ENCODE measurements at places on chromosomes 2 and 18.

DNA sequence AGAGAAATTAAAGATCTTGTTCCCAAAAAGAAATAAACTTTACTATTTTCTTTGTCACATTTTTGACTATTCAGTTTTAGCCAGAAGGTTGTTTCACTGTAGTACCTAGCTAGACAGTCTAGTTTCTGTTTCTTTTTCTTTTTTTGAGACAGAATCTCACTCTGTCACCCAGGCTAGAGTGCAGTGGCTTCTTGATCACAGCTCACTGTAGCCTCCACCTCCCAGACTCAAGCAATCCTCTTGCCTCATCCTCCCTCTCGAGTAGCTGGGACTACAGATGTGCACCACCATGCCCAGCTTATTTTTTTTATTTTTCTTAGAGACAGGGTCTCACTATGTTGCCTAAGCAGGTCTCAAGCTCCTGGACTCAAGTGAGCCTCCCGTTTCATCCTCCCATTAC lies 2.2 kb downstream of the RBM45 start:
- no peak for DNase-seq

DNA sequence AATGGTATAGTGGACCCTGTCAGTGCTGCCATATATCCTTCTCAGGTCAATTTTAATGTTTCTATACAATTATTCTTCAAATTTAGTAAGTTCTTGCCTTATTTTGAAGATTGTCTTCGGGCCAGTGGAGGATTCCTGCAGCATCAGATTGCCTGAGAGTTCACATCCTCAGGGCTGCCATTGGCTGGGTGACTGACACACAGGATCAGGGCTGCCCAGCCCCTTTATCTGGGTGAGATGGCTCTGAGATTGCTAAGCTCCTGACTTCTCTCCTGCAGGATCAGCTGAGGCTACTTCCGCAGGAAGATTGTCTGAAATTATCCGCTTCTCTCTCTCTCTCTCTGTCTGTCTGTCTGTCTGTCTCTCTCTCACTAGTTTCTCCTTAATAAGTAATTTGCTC lies 567.4 kb downstream of the TSN start:
- no peak for DNase-seq

DNA sequence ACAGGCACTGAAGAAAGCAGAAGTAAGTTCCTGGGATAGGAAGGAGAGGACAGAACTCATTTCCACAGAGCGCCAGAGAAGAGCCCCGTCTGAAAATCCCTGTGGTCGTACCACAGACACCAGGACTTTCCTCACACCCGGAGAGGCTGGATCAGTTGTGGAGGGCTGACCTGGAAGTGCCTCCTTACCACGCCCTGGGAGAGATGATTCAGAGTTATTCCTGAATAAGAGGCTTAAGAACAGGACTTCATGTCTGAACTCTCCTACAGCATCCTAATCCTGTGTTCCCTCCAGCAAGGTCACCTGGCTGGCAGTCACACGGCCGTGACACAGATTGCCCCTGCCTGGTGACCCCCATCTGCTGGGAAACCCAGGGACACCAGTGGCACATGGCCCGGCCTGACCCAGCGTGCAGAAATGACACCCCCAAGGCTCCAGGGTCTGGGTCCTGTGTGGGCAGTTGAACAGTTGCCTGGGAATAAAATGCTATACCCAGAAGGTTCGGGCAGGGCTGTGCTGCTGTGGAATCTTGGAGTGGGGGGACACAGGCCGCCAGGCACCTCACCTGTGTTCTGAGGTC lies 105.9 kb downstream of the PXDN start:
- no peak for DNase-seq

- DNase-seq = no peak
Measured at GRCh38 chr18:27749194-27749593, 427.7 kb downstream of the CDH2 start.

- DNase-seq = no peak
Measured at GRCh38 chr18:48165111-48165866, 234.8 kb upstream of the SMAD2 start.

GRCh38 chr2:123895651-123896050 lies 129.4 kb upstream of the CNTNAP5 start:
- DNase-seq = no peak

DNA sequence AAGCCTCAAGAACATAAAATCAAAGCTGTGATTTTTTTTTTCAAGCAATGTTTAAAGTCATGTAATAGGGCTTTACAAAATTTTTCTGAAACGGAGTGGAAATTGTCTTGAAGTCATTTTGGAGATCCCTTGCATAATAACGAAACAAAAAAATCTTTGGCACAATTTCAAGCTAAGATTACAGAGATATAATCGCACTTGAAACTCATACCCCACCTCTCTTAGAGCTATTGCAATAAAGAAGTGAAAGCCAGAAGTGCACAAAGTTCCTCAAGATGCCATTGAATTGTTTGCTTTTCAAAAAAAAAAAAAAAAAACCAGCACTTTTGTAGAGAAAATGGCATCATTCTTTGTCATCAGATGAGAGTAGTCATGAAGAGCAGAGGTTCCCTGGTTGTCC lies 152.3 kb downstream of the PAX3 start:
- no peak for DNase-seq

DNA sequence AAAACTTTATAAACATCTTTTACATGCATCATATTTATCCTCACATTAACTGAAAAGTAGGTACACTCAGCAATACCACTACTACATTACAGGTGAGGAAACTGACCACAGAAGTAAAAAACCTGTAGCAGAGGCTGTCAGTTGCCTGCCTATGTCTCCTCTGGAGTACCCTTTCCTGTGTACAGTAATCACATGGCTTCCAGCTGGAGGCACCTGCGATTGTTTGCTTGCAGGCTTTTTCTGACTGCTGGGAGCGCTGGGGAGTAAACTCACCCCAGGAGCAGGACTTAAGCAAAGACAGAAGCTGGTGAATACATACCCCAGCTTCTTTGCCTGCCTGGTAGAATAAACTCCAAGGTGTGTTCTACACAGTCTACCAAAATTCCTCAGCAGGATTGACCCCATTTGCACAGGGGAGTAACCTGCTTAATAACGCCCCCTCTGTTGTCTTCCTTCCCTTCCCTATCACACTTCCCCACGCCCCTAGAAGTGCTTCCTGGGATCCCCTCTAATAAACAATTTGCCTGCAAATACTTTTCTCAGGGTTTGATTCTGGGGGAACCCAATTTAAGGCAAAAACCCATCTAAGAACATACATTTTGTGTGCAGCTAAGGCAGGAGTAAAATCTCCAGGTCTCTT lies 138.9 kb downstream of the PTH2R start:
- DNase-seq = no peak

DNA sequence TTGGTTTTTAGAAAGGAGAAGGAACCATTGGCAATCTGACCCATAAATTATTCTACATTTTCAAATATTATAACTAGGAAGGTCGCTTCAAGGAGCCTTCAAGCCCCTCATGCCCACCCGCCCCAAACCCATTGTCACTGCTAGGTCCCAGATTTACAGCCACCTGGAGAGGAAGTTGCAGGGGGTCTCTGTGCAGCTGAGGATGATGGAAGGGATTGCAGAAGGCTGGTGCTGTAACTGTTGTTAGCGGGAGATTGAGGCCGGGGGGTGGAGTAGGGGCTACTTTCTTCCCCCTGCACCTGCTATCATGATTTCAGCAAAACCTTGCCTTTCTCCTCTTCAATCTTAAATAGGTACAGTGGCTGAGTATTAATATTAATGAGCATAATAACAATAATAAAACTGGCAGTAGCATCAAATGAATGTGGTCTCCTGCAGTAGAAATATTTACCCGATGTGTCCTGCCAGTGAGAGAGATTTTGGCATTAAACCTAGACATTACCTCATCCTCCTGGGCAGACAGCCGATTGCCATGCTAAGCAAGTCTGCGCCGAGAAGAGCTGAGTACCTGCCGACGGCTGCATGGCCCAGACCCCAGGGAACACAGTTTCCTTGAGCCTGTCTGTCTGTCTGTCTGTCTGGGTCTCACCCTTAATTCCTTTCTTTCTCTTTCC lies 225.4 kb downstream of the FAM210A start:
- no peak for DNase-seq

GRCh38 chr2:3269425-3270094 lies 108.1 kb downstream of the EIPR1 start:
- DNase-seq = no peak

- DNase-seq = no peak
Measured at GRCh38 chr2:176101216-176101830, 1.7 kb downstream of the HOXD12 start.

GRCh38 chr2:236747426-236747825 lies 177.8 kb downstream of the ACKR3 start:
- no peak for DNase-seq

DNA sequence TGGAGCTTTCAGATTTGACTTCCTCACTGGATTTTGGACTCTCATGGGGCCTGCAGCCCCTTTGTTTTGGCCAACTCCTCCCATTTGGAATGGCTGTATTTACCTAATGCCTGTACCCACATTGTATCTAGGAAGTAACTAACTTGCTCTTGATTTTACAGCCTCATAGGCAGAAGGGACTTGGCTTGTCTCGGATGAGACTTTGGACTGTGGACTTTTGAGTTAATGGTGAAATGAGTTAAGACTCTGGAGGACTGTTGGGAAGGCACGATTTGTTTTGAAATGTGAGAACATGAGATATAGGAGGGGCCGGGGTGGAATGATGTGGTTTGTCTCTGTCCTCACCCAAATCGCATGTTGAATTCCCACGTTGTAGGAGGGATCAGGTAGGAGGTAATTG lies 233.4 kb upstream of the GALNT5 start:
- no peak for DNase-seq

- no peak for DNase-seq
Measured at GRCh38 chr18:55239740-55240139, 280.5 kb upstream of the CCDC68 start.

- DNase-seq = no peak
Measured at GRCh38 chr2:187299122-187299906, 148.7 kb downstream of the CALCRL start.

DNA sequence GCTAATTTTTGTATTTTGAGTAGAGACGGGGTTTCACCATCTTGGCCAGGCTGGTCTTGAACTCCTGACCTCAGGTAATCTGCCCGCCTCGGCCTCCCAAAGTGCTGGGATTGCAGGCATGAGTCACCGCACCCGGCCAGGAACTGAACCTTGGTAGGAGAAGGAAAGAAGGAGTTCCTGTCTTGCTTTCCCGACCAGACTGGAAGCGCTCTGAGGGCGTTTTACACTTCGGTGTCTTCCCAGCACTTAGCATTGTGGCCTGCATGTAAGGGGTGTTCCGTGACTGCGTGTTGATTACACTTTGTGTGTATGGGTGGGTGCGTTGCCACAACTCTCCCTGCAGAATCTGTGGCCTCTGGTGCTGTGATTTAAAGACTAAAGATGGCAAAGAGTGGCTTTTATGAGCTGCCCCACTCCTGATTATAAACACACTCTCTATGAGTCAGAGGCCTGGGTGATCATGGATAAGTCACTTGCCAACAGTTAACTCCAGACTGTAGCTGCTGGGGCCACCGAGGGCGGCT lies 46.0 kb downstream of the ODC1 start:
- DNase-seq = no peak

GRCh38 chr2:144225076-144225475 lies 294.8 kb downstream of the ZEB2 start:
- no peak for DNase-seq

GRCh38 chr2:102736110-102736409 lies 25.8 kb upstream of the TMEM182 start:
- no peak for DNase-seq

GRCh38 chr18:68507781-68508180 lies 207.1 kb downstream of the TMX3 start:
- no peak for DNase-seq

DNA sequence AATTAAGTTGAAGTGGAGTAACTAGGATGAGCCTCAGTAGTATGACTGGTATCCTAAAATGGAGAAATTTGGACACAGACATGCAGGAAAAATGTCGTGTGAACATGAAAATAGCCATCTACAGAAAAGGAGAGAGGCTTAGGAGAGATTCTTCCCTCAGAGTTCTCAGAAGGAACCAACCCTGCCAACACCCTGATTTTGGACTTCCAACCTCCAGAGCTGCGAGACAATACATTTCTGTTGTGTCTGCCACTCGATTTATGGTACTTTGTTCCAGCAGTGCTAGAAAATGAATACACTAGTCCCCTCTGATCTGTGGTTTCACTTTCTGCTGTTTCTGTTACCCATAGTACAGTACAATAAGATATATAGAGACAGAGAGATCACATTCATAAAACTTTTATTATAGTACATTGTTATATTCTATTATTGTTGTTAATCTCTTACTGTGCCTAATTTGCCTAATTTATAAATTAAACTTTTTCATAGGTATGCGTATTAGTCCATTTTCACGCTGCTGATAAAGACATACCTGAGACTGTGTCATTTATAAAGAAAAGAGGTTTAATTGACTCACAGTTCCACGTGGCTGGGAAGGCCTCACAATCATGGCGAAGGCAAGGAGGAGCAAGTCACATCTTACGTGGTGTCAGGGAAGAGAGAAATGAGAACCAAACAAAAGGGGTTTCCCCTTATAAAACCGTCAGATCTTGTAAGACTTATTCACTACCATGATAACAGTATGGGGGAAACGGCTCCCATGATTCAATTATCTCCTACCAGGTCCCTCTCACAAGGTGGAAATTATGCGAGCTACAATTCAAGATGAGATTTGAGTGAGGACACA lies 41.3 kb downstream of the PLEKHA3 start:
- DNase-seq = no peak

DNA sequence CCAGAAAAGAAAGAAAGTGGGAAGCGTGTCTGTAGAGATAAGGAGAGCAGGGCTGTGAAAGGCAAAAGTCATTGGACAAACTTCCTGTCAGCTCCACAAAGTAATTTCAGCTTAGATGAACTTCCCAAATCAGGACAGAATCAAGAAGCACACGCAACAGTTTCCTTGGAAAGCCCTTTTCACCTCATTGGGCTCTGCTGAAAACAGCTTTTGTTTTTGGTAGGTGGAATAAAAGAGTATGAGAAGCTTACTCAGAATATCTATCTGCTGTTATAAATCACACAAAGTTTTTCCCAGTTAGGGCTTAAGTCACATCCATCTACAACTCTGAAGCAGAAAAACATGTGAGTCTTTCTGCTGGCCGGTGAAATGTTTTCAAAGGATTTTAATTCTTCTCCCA lies 42.4 kb upstream of the EFEMP1 start:
- no peak for DNase-seq

GRCh38 chr2:190863946-190864345 lies 16.7 kb upstream of the GLS start:
- no peak for DNase-seq

- no peak for DNase-seq
Measured at GRCh38 chr2:74497777-74498499, 1.5 kb downstream of the LBX2 start.

GRCh38 chr2:69041214-69041613 lies 28.2 kb downstream of the ANTXR1 start:
- no peak for DNase-seq
